ENCODE measurements at places on chromosomes 1 and 21.

DNA sequence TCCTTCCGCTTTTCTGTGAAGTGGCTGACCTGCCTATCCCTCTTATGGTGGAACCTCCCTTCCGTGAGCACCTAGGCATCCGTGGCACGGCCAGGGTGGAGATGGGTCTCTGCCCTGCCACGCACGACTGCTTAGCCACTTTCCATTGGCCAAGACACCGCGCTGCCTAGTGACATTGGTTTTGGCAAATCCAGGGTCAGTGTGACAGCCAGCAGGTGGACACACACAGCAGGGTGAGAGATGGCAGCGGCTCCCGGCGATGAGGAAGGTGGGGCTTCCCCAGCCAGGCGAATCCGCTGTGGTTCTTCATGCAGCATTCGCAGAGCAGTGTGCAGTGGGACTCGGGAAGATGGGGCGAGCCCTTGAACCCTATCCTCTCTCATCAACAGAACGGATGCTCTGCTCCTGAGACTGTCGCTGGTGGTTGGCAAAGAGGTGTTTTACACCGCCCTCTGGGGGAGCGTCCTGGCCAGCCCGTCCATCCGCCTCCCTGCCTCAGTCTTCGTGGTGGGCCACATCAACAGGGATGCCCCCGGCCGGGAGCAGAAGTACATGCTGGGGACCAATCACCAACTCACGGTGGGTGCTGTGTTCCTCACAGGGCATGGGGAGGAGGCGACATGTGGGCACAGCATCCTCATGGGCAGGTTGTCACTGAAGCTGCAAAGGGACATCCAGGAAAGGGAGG, 51.8 kb downstream of the DOP1B start:
- DNase-seq = no peak

DNA sequence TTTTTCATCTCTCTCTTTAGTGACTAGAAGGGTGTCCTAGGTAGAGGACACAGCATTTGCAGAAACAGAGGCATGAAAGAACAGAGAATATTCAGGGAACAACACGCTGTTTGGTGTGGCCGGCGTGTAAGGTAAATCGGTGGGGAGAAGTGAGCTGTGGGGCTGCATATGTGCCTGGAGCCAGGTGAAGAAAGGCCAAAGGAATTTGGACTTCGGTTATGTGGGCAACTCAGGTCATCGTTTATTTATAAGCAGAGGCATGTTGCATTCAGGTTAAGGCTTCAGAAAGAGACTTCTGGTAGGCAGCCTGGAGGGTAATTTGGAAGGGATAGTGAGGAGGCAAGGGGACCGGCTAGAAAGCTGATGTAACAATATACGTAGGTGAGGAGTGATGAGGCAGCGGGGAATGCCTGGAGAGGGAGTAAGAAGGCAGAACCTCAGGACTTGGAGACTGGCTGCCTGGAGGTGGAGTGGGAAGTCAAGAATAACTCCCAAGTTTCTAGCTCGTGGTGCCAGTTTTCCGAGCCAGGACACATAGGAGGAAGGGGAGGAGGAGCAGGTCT, 64.1 kb upstream of the ACOT11 start:
- DNase-seq = no peak

DNA sequence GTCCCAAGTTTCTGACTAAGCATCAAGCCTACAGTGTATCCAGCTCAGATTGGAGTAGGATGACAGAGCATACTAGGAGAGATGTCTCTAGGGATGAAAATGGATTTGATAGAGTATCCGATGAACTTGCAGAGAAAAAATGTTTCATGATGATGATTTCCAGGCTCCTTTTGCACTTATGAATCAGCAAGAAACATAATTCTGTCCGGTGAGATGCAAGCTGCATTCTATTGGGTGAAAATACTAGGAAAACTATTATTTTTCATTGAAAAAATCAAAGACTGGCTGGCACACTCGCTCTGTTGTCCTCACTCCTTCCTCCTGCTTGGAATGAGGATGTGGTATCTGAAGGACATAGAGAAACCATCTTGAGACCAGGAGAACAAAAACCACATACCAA, 35.4 kb upstream of the RAB3GAP2 start:
- no peak for DNase-seq

DNA sequence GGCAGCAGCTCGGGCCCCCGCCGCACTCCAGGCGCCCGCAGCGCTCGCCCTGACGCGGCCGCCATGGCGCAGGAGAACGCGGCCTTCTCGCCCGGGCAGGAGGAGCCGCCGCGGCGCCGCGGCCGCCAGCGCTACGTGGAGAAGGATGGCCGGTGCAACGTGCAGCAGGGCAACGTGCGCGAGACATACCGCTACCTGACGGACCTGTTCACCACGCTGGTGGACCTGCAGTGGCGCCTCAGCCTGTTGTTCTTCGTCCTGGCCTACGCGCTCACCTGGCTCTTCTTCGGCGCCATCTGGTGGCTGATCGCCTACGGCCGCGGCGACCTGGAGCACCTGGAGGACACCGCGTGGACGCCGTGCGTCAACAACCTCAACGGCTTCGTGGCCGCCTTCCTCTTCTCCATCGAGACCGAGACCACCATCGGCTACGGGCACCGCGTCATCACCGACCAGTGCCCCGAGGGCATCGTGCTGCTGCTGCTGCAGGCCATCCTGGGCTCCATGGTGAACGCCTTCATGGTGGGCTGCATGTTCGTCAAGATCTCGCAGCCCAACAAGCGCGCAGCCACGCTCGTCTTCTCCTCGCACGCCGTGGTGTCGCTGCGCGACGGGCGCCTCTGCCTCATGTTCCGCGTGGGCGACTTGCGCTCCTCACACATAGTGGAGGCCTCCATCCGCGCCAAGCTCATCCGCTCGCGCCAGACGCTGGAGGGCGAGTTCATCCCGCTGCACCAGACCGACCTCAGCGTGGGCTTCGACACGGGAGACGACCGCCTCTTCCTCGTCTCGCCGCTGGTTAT, 2.8 kb downstream of the KCNJ9 start:
- DNase-seq = no peak

DNA sequence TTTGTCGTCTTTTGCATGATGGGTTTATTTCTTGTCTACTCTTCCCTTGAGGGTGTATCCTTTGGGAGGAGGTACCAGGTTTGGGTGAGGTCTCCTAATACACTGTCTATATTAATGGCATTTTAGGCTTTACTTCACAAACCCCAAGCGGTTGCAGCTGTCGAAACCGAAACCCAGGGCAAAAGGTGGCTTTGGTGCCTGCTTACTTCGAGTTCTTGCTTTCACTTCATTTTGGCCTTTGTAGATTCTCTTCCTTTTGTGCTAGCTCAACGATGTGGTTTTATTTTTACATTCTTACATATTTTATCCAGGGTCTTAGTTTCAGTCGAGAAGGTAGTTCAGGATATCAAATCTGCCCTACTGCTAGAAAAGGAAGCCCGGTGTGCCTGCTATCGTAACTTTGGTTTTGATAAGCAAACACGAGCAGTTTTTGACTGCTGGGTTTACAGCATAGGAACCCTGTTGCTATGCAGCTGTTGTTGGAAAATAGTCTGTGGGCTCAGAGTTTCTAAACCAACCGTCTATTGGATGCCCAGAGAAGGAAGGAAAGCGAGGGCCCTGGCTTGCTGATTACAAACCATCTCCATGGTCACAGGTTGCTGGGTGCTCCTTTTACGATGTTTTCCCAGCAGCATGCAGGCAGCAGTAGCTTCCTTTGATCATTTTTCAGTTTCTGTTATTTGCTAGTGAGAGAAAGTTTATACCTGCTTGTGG, 9.8 kb upstream of the TSPAN2 start:
- DNase-seq = no peak

DNA sequence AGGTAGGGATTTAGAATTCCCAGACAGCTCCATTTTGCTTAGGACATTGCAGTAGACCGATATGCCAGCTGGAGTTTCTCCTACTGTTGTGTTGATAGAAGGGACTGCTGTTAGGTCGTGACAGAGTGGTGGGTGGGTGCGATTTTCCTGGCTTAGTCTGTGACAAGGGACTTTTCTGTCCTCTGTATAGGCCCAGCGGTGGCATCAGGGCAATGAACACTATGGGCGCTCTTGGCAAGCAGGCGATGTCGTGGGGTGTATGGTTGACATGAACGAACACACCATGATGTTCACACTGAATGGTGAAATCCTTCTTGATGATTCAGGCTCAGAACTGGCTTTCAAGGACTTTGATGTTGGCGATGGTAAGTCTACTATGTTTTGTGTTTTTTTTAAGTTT, 321.8 kb downstream of the ZP4 start:
- no peak for DNase-seq

DNA sequence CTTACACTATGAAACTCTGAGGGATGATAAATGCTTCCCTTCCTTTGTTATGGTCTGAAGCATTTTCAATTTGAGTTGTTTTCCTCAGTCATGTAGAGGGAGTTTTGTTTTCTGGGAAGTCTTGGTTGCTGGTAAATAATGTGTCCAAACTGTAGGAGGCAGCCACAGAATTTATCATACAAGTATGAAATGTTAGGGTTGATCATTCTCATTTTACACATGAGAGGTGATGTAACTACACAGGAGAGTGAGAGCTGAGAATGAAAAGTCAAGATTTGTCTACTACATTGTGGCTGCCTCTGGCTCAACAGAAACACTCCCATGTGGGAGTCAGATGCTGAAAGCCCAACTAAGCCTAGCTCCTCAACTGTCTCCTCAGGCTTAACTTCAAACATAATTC, 182.5 kb upstream of the SGIP1 start:
- no peak for DNase-seq

GRCh38 chr1:228727681-228728171, 7.6 kb upstream of the RHOU start:
- no peak for DNase-seq

- no peak for DNase-seq
Measured at GRCh38 chr1:240207073-240207709, 115.5 kb downstream of the FMN2 start.

DNA sequence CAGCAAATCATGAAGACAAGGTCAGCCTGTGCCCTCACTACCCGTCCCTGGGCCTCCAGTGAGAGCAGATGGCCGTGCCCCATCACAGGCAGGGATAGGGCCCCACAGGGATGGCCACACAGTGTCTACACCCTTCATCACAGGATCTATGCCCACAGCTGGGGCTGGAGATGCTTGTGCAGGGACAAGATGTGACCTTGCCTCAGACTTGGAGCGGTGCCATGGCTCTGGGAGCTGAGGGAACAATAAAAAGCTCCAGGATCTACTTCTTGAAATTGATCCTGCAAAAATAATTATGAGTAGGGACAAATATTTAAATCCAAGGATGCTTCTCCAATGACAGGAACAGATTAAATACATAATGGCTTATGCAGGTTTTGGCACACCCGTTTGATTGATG, 25.4 kb upstream of the TCEA3 start:
- peak; percentile 23 for DNase-seq

DNA sequence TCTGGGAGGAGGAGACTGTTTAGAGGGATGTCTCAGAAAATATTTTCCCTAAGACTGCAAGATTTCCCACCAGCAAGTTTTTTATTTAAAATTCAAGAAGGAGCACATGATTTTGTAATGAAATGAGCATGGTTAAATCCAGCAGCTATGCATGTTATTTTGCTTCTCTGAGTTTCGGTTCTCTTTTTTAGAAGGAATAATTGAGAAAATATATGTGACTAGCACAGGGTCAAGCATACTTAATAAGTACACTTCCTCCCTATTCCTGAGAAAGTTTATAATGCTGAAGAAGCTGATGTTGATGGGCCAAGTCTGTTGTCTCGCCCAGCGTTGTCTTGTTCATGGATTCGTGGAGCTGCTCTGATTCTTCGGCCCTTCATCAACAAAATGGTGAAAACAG, 51.2 kb downstream of the EXO1 start:
- no peak for DNase-seq

DNA sequence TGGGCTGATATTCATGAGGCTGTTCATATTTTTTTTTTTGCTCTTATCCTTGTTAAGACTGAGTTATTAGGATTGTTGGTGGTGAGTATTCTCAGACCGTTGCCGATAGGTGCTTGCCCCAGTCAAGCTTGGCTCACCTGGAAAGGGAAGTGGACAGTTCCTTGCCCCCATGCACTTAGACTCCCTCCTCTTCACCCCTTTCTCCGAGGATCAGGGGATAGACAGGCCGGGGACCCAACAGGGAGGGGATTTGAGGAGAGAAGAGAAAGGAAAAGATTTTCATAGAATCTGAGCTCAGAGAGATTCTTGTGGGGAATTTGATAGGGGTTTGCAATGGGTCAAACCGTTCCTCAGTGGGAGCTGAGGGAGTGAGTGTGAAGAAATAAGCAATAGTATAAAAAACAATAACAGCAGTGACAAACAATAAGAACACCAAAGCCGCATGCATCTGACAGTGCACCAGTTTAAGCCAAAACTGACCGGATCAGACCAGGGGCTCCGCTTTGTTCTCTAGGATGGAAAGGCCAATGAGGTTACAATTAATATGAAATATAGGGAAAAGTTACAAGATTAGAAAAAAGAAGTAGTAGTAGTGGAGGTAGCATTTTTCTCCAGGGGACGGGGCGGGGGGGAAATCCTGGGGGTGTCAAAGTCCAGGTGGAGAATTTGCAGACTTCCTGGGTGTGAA, 8.9 kb downstream of the PAX7 start:
- DNase-seq = no peak

DNA sequence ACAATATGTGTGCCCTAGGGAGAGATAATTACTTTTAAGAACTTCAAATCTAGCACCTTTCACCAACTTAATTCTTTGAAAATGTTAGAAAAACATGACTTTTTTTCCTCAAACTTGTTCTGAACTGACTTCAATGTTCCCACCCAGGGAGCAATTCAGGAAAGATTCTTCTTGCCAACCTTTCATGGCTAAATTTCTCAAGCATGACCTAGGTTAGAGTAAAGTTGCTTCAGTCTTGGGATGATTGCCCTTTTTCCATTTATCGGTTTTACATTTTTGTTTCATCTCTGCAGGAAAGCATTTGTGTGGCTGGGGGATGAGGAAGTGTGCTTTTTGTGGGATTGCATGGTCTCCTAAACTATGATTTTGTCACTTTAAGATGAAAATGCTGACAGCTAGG, 647.7 kb downstream of the LTN1 start:
- no peak for DNase-seq

- no peak for DNase-seq
Measured at GRCh38 chr1:30008372-30008997, 714.9 kb downstream of the MATN1 start.

DNA sequence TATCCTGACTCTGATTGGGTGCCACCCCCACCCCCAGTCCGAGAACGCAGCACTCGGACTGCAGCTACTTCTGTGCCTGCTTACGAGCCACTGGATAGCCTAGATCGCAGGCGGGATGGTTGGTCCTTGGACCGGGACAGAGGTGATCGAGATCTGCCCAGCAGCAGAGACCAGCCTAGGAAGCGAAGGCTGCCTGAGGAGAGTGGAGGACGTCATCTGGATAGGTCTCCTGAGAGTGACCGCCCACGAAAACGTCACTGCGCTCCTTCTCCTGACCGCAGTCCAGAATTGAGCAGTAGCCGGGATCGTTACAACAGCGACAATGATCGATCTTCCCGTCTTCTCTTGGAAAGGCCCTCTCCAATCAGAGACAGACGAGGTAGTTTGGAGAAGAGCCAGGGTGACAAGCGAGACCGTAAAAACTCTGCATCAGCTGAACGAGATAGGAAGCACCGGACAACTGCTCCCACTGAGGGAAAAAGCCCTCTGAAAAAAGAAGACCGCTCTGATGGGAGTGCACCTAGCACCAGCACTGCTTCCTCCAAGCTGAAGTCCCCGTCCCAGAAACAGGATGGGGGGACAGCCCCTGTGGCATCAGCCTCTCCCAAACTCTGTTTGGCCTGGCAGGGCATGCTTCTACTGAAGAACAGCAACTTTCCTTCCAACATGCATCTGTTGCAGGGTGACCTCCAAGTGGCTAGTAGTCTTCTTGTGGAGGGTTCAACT, 2.1 kb downstream of the RBM15 start:
- DNase-seq = no peak

Data from fibroblast of gingiva (primary cell).